ENCODE measurements at places on chromosomes 6 and 20.

- no peak for DNase-seq
Measured at GRCh38 chr6:30344191-30344867, 627 bp upstream of the RPP21 start.

DNA sequence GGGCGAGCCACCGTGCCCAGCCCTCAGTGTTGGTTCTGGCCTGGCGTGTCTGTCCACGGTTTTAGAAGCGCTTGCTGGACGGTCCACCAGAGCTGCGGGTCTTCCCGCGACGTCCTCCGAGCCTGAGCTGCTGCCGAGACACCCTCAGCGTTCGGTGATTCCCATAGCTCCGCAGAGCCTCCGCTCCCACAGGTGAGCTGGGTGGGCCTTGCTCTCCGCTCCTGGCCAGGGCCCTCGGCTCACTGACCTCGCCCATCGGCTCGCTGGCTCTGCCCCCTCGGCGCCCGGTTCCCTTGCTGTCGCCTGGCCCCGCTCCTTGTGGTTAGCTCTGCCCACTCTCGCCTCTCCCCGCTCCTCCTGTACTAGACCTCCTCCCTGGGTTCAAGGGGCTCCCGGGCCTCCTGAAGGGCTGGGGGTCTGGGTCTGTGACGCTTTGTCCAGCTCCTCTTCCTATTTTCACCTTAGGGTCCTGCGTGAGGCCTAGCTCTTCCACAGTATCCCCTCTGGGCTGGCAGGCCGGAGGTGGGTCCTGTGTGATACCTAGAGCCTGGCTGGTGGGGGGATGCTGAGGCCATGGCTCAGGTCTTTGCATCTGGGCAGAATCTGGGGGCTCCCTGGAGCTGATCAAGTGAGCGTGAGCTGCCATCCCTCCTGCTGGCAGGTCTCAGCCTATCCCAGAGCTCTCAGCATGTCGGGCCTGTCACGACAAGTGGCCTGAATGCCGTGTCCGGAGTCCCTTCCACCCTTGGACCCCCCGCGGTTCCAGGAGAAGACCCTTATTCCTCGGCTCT, 5.0 kb upstream of the COX4I2 start:
- no peak for DNase-seq

- no peak for DNase-seq
Measured at GRCh38 chr6:74366634-74367033, 670.6 kb downstream of the CD109 start.

GRCh38 chr6:17589406-17590096, 10.6 kb upstream of the FAM8A1 start:
- DNase-seq = no peak

DNA sequence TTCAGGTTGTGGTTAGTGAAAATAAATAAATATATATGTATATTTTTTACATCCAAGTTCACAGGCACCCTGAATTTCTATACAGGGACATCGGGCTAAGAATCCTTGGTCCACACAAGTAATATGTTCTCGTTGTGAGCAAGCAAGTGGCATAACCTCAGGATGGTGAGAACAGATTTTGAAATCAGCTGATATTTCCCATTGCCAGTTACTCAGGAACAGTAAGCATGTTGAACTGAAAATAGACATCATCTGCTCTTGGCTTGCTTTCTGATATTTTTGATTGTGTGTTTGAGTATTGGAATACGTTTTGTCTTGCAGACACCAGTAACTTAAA, 87.7 kb downstream of the TRMT6 start:
- no peak for DNase-seq

DNA sequence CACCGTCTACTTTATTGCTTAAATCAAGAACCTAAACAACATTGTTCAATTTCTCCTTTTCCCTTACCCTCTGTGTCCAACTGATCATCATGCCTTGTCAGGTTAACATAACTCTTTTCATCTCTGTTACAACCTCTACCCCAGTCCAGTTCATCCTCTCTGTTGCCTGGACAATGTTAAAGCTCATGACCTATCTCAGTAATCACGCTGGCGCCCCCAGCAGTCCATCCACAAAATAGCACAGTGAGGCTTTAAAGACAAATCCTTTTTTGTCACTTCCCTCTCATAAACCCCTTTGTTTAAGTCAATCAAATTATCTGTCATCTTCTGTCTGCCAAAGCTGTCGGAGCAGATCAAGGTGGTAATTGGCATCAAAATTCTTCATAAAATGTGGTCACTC, 140.1 kb downstream of the QKI start:
- peak; percentile 37 for DNase-seq

DNA sequence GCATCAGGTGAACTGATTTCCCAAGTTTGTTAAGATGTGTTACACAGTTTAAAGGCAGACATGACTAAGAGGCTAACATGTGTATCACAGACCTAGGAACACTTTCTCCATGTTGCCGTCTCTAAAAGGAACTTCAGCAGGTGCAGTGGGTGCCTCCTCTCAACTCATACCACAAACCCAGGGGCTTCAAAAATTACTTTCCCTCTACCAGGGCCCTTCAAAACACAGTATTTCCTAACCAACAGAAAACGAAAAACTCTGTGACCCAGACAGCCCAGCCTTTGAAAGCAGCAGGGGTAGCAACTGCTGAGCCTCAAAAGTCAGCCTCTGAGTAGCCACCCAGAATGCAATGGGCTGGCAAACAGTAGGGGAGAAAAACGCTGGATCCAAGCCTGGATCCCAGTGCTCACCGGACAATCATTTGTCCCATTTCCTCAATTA, 28.5 kb downstream of the B4GALT5 start:
- DNase-seq = no peak

DNA sequence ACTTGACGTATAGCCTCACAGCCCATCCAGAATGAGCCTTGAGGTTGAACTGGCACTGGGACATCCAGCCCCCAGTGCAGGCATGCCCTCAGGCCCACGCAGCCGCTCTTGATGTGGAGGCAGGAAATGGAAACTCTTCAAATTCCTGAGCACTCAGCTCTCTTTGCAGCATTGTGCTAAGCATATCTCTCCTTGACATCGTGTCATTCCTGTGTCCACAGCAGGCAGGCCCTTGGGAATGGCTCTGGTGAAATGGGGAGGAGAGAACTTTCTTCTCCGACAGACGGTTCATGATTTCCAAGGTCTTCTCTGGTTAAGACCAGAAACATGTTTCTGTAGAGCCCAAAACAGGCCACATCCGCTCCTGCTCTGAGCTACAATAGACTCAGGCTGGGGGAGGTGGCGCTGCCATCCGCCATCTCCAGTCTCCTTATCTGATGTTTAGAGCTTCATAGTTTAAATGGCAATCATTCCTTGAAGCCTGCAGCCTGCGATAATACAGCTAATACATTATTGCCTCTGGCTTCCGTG, 248.8 kb downstream of the CDH4 start:
- DNase-seq = no peak

GRCh38 chr6:20564269-20564668, 30.0 kb downstream of the CDKAL1 start:
- DNase-seq = no peak

- DNase-seq = no peak
Measured at GRCh38 chr6:52893221-52893620, 16.3 kb downstream of the GSTA3 start.

DNA sequence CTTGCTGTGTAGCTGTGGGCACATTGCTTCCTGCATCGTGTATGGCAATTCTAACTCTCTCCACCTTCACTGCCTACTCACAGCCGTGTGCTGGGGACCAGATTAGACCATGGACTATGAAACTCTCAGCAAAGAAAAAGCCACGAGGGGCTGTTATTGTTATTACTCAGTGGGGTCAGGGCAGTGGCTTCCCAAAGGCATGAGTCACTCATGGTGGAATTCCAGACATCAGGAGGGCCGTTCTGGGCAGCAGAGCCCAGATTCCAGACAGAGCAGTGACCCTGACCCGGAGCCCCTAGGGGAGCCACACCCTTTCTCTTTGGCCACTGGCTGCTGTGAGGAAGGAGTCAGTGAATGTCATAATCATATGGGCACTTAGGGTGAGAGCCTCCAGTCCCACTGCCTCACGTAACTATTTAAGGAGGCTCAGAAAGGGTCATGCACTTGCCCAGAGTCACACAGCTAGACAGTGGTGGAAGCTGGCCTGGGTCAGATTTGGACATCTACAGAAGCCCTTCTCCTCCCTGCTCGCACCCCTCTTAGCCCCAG, 22.2 kb upstream of the CCN5 start:
- DNase-seq = no peak

DNA sequence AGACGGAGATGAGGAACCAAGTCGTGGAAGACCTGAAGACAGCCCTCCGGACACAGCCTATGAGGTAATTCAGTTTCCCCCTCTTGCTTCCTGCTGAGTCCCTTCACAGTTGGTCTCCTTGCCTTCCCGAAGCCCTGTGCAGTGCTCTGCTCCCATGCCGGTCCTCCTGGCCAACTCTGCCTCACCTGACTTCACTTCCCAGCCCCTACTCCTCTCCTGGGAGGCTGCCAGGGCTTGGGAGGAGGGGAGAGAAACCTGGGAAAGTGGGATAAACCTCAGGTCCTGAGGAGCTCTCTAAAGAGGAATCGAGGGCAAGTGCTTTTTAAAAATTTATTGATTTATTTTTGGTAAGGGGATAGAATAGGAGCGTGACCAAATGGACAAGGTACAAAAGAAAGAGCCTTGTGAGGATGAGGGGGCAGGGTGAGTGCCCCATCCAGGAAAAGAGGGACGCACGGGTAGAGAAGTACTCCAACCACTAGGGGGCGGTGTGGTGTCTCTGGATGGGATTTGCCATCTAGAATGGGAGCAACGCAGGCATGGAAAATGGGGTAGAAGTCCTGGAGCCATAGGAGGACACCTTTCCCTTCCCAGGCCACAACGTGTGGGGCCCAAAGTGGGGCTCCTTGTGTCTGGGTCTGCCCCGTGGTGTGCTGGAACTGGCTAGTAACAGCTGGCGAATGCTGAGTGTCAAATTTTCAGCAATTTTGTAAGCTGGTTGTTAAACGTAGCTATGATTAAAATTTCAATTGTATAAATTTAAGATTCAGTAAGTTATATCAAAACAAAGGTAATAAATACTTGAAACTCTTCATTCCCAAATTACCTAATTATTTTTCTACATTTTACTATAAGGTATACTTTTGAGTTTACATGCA, 69.0 kb downstream of the MOCS1 start:
- DNase-seq = peak; percentile 33

- no peak for DNase-seq
Measured at GRCh38 chr6:167212713-167213005, 54.9 kb upstream of the GPR31 start.

DNA sequence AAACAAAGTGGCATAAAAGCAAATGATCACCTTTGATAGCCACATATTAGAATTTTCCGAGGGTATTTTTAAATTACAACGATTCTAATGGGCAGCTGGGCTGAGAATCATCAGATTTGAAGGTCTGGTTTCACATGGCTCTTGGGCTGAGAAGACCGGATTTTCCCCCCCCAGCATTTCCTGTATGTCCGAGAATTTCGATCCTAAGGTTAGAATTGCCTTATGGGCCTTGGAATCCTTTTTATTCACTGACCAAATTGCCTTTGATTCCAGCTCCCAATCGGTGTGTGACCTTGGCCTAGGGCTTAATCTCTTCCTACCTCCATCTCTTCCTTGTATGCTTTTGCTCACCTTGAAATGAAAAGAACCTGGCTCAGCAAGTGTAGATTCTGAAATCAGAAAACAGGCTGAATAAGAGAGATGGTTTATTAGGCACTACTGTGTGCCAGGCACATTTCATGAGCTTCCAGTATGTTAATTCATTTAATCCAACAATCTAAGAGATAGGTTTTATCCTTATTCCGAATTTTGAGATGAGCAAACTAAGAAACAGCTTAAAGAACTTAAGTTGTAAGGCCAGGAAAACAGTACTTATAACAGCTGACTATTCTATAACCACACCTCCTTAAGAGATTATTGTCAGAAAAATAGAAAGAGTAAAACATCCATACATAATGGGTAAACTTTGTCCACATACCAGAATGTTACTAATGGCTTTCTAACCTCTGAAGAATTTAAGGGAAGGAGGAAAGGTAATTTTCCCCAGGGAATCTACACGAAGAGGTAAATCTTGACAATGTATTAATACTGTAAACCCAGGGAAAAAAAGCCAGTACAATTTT, 39.4 kb downstream of the HFE start:
- no peak for DNase-seq

GRCh38 chr20:24842918-24843715, 106.0 kb upstream of the CST7 start:
- no peak for DNase-seq

DNA sequence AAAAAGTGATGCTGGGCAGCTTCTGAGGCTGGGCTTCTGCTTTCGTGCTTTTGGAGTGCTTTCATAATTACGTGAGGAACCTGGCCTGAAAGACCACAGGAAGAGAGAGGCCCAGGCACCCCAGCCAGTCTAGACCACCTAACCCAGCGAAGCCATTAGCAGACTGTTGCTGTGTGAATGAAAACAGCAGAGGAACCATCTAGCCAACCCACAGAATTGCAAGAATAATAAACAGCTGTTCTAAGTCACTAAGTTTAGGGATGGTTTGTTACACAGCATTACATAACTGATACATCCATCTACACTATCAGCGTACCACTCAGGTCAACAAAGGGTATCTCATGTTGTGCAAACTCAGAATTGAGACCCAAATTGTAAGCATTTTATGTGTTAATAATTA, 34.5 kb downstream of the FGD2 start:
- no peak for DNase-seq

DNA sequence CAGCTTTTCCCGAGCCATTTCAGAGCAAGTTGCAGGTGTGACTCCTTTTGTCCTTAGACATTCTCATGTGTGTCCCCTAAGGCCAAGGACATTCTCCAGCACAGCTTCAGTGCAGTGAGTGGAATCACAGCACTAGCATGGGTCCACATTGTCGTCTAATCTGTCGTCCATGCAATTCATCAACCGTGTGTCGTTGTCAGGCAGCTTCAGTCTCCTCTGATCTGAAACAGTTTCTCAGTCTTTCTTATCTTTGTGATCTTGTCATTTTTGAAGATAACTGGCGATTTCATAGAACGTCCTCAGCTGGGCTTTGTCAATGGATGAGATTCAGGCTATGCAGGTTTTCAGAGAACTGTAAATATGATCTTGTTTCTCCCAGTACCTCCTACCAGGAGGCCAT, 31.7 kb downstream of the CST2 start:
- no peak for DNase-seq

DNA sequence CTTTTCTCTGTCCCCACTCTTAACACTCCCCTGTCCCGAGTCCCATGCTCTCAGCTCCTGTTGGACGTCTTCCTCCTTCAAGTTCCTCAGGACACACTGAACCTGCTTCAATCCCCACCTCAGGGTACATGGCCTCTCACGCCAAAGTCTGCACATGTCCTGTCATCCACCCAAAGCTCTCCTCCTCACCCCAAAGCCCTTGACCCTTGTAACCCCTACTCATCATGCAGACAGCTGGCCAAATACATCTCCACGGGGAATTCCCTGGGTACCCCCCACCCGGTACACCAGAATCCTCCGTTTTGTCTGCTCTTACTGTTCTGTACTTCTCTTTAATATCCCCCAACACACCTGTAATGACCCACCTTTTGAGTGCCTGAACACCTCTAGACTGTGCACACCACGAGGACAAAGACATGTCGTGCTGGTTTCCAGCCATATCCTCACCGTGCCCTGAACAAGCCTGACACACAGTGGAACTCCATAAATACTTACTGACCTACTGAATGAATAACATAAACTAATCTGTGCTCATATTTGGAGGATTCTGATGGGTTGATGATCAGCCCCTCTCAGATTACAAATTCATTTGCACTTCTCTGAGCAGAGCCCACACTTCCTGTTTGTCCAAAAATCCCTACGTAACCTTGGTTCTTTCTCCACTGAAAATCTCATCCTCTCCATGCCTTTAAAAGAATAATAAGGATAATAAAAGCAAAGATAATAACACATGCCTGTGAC, 66.8 kb upstream of the EYA2 start:
- DNase-seq = no peak

Measured in effector CD4-positive, alpha-beta T cell (primary cell).